ENCODE measurements at places on chromosomes 2 and 18.

- DNase-seq = no peak
Observed at GRCh38 chr18:44638811-44639210, 41.9 kb upstream of the SETBP1 start.

DNA sequence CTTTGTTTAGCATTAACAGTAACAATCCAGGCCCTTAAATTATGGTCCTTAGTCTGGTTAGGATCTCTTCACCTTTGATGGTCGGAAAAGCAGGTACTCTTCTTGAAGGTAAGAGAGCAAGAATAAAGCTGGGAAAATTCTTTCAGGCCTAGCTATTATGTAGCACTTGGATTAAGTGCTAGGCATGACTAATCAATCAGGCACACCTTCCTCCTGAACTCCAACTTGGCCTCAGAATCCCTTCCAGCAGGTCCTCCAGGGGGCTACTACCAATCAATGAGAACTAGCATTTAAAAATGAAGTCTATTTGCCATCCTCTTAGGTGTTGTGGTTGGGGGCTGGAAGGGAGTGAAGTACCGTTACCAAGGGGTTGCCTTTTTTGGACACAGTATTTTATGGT is 3.7 kb downstream of the SMYD1 start:
- DNase-seq = no peak

DNA sequence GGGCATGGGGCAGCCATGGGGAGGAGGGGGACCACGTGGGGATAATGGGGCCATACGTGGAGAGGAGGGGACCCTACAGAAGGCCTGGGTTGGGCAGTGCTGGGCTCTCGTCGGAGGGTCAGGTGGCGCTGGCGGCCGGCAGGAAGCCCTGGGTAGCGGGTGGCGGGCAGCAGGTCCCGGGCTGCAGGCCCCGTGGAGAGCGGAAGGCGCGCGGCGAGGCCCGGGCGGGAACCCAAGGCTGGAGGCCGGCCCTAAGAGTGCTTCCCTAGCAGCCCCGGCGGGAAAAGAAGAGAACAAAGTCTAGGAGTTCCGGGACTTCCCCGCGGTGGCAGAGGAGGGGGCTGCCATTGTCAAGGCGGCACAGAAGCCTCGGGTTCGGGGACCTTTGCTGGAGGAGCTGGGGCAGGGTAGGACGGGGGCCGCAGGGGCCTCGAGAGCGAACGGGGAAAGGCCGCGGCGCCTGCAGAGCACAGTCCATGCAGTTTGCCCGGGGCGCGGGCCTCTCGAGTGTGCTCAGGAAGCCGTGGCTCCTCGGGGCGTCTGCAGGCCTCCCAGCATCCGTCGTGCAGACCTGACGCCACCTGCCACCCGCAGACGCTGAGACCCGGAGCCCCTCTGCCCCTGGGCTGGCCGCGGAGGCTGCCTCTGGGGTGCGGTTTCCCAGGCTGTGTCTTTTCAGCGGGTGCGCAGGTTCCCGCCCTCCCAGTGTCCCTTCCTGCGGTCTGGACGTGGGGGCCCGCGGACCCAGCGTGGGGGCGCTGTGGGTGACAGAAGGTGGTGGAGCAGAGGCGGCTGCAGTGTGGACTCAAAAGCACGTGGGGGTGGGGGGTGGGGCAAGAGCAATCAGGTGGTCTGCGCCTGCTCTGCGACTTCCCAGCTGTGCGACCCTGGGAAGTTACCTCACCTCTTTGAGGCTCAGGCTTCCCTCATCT is 19.4 kb upstream of the NCL start:
- peak; percentile 49 for DNase-seq

DNA sequence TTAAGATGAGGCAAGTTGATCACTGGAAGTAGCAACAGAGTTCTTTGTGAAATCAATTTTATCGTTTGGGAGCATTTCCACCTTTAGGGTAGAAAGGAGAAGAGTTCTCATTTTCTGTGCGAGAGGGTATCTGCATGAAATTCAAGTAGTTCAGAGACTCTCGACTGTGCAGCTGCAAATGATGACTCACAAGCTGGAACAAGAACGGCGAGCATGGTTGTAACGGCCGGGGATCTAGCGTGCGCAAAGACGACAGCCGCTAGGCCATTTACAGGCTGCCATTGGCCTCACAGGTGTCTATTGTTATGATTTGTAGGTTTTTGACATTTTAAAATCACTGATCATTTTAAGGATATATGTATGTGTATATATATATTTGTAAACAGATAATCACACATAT is 5.2 kb downstream of the KLHL29 start:
- no peak for DNase-seq

GRCh38 chr2:105854972-105855371 is 110.3 kb downstream of the NCK2 start:
- DNase-seq = no peak

- DNase-seq = no peak
Observed at GRCh38 chr2:84472856-84473565, 13.9 kb upstream of the SUCLG1 start.

DNA sequence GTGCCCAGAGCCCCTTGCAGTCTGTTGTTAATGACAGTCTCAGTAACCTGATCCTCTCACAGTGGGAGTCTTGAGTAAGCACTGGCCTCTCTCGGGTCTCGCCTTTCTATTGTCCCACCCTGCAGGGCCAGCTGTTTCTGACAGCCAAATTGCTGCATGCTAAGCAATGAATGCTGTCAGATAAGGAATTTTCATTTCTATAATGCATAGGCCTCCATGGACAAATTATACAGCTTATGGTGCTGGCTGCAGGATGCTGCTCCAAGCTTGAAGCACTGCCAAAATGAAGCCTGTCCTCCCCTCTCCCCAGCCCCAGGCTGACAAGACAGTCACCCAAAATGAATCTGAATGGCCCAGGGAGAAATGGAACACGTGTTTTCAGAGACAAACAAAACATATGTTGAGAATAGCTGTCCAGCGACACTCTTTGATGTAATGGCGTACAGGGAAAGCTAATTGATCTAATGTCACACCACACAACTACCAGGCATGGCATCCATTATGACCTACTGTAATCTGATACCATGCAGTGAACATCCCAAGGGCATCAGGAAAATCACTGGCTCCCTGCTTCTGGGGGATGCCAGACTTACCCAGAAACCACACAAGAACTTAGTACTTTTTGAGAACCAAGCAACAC is 36.8 kb downstream of the ACVR1 start:
- DNase-seq = no peak

DNA sequence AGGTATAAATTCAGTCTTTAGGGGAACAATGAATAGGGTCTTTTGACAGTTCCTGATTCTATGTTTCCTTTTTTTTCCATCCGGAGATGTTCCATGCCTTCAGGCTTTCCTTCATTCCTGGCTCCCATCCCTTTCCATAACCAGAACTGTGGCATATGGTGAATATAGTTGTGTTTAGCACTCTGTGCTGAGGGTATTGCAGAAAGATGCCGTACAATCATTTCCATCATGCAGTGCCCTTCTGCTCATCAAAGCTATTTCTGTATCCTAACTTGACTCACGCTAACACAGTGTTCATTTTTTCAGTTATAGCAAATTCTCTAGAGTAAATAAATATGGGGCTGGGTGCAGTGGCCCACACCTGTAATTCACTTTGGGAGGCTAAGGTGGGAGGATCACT is 131.9 kb upstream of the EML6 start:
- DNase-seq = no peak

- DNase-seq = no peak
Observed at GRCh38 chr2:46493971-46494250, 14.5 kb downstream of the TMEM247 start.

DNA sequence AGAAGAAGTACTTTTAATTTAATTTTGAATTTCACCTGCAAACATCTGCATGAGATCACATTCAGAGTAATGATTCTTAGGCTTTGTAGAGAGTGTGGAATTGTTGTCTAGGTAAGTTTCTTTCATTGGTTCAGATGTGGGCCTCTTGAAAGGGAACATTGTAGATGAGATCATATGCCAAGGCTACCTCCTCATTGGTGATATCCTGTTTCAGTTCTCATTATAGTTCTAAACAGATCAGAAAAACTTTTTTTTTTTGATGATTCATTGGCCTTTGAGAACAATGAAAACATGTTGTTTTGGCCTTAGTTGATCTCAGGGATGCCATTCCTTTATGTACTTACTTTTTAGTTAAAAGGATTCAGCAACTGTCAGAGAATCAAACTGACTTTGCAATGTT is 44.5 kb downstream of the EML6 start:
- no peak for DNase-seq

- DNase-seq = no peak
Observed at GRCh38 chr18:398935-399630, 101.4 kb downstream of the COLEC12 start.

GRCh38 chr2:238233625-238234024 is 6.2 kb downstream of the HES6 start:
- DNase-seq = no peak

DNA sequence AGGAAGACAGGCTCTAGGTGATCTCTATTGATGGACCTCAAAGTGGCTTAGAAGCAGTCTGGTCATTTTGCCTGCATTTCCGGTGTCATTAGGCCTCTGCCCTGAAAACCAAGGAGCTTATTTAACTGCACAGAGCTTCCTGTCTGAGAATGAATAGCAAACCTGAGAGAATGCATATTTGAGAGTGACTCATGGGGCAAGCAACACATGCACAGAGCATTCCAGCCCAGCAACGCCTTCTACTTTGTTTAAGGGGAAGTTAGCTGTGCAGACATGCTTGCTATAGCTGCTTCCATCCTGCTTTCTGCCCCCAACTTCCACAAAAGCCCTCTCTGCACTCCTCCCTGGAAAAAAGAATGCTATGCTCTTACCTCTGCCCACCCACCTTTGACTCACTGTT is 232.8 kb downstream of the GRB14 start:
- no peak for DNase-seq

Data from CD4-positive, alpha-beta T cell (primary cell).